ENCODE measurements at places on chromosomes 2 and 18. TPM values are rescaled to one million over a fixed set of nuclear protein-coding genes. Genes with fewer than 3 reads are reported as not detected.

- DNase-seq = no peak
Measured at GRCh38 chr18:37346048-37346447, 219.6 kb downstream of the CELF4 start.

- DNase-seq = no peak
Measured at GRCh38 chr18:76619621-76620315, 124.7 kb upstream of the ZNF516 start.

GRCh38 chr2:99771681-99772333, 282.0 kb upstream of the REV1 start:
- DNase-seq = no peak

GRCh38 chr18:58784601-58785137, 80.0 kb upstream of the ZNF532 start:
- DNase-seq = no peak

GRCh38 chr2:187819624-187820023, 265.4 kb upstream of the TFPI start:
- no peak for DNase-seq

DNA sequence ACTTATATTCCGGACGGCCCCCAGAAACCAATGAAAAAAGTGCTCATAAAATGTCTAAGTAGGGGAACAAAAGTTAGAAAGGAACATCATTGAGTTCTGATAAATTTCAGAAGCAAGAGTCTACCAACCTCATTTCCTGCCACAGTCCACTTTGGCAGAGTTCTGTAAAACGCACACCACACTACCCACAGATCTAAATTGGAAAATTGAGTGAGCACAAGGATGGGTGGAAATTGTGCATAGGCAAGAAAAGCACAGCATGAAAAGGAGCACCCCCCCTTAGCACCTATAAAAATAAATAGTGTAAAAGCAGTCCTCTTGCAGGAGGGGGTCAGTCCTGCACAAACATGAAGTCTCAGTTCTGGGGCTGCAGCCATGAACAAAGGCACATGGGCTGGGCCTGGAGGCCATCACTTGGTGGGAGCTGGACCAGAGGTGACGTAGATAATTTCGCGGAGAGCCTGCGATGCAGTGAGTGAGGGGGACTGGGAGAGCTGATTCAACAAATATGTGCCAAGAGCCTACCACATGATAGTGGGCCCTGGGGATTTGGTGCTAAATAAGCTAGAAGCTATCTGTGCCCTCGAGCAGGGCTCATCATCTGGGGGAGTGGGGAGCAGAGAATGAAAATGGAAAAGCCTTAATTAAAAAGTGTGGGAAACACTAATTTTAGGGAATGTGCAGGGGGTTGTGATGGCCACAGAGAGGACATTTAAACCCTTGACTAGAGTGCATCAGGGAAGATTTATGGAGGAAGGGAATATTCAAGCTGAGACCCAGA, 48.9 kb upstream of the SPP2 start:
- DNase-seq = no peak

The APCDD1 gene
- total RNA-seq = 139 TPM

The AGFG1 gene
- total RNA-seq = 63.2 TPM

Measured in type B pancreatic cell (in vitro differentiated cells).